Activated T-cell treated with anti-CD3 and anti-CD28 coated beads, Interleukin-2, amount 50 U/mL, for 4 hours (primary cell): ENCODE measurements at places on chromosomes 4 and X. TPM values are rescaled to one million over a fixed set of nuclear protein-coding genes. Genes with fewer than 3 reads are reported as not detected.

Gene FATE1
- not detected for total RNA-seq

Gene GPAT3
- total RNA-seq, result 4.5 TPM

Gene PORCN
- 10.0 TPM for total RNA-seq

Gene EMCN
- not detected for total RNA-seq

Gene LANCL3
- 0.08 TPM for total RNA-seq

Gene PNMA3
- total RNA-seq, result 1.2 TPM

Gene PLXNB3
- 0.40 TPM for total RNA-seq

Gene RIPPLY1
- not detected for total RNA-seq

Gene USP17L12
- not detected for total RNA-seq

Gene SMARCA1
- total RNA-seq, result 0.38 TPM

Gene ZRSR2
- total RNA-seq, result 14.8 TPM

Gene RAB28
- total RNA-seq, result 14.2 TPM

Gene SMR3A
- total RNA-seq, result not detected

Gene CFAP99
- not detected for total RNA-seq

Gene FRMD7
- total RNA-seq, result not detected

Gene ATP2B3
- not detected for total RNA-seq

Gene SLC49A3
- total RNA-seq, result 0.79 TPM

Gene PRRG1
- not detected for total RNA-seq

GRCh38 chr4:99091216-99091575 lies 2.6 kb upstream of the ADH5 start:
- no peak for DNase-seq

GRCh38 chr4:21948347-21949072 lies at the start of gene KCNIP4:
TSS of gene KCNIP4 (minus strand) at chr4:21948772.
- no peak for DNase-seq

DNA sequence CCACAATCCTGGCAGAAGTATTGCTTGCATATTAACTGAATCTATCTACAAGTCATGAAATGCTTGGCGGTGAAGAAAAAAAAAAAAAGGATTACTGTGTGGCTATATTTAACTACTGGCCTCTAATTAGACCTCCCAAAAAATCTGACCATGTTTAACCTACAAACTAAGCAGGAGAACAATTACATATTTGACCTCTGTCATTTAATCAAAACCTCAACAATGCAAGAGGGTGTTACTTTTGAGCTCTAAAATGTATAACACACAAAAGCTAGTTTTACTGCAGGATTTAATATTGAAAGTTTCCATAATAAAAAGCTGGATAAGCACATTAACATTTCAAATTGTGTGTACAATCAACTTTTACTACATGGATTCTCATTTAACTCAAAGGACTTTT lies 1.5 kb downstream of the ITM2A start:
- no peak for DNase-seq

DNA sequence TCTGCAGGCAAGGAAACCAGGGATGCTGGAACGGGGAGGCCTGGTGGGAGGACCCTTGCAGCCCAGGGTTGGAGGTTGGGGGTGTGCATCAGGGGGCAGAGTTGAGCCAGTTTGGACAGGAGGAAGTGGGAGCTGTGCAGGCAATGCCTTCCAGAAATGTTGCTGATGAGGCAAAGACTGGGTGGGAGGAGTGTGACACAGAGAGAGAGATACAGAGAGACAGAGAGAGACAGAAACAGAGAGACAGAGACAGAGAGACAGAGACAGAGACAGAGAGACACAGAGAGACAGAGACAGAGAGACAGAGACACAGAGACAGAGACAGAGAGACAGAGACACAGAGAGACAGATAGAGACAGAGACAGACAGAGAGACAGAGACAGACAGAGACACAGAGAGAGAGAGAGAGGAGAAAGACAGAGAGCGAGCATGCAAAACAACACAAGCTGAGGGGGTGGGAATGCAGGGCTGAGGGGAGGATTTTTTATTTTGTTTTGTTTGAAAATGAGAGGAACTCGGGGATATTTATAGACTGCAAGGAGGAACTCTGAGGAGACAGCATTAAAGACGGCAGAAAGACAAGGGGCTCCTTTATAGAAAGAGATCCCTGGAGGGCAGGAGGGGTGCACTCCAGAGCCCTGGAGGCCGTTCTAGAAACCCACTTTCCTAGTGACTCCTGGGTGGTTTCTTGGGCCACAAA lies 1.9 kb upstream of the HAUS3 start:
- DNase-seq, result no peak

- no peak for DNase-seq
Measured at GRCh38 chrX:49247916-49248811, 12.9 kb downstream of the CCDC22 start.

GRCh38 chr4:63563288-63564014 lies 845.8 kb downstream of the TECRL start:
- DNase-seq, result no peak

- DNase-seq, result no peak
Measured at GRCh38 chrX:136057567-136057966, 72.3 kb downstream of the SLC9A6 start.

GRCh38 chr4:31234494-31234893 lies 514.3 kb downstream of the PCDH7 start:
- DNase-seq, result no peak

- DNase-seq, result no peak
Measured at GRCh38 chrX:15938072-15938471, 83.5 kb upstream of the AP1S2 start.

GRCh38 chr4:8690216-8691150 lies 97.9 kb downstream of the CPZ start:
- no peak for DNase-seq

- DNase-seq, result no peak
Measured at GRCh38 chr4:14180983-14181601, 553.6 kb upstream of the BOD1L1 start.

DNA sequence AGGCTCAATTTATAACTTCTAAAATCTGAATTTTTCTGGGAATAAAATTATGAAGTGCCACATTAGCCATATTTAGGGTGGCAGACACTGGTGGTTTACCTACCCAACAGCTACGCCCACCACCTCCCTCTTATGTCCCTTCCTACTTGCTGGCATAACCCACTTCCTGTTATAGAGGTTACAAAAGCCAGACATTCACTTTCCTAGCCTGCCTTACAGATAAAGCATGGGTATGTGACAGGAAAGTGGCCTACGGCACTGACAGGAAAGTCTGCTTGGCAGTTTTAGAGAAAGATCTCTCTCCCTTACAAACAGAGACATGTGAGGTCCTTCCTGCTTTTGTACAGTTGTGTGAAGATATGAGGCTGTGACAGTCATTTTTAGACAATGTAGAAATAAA lies 12.4 kb downstream of the DDX53 start:
- DNase-seq, result no peak

DNA sequence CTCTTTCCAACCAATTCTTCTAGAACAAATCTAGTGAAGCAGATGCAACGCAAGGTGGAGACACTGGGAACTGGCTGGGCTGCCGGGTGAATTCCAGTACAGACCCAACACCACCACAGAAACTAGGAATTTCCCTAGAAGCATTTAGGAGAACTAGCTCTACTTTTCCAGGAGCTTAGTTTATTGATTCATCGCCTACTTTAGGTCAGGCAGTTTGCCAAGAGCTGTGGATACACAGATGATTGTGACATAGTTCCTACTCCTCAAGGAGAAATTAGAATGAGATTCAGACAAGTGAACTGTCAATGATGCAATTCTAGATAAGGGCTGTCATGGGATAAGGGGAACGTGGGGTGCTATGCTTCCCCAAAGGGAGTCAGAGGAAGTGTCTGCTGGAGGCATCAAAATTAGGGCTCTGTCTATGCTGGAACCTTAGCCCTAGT lies 350.0 kb downstream of the CAMK2D start:
- DNase-seq, result no peak

DNA sequence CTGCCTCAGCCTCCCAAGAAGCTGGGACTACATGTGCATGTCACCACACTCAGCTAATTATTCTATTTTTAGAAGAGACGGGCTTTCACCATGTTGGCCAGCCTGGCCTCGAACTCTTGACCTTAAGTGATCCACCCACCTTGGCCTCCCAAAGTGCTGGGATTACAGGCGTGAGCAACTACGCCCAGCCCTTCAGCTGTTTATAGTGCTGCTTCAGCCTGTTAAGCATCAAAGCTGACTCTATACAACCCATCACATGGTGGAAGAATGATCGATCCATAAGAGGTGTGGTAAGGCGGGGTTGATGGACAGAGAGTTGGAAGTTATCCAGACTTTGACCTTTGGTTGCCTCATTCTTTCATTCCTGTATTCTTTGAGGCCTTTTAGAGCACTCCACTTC lies 56.2 kb upstream of the RAPGEF2 start:
- DNase-seq, result no peak

DNA sequence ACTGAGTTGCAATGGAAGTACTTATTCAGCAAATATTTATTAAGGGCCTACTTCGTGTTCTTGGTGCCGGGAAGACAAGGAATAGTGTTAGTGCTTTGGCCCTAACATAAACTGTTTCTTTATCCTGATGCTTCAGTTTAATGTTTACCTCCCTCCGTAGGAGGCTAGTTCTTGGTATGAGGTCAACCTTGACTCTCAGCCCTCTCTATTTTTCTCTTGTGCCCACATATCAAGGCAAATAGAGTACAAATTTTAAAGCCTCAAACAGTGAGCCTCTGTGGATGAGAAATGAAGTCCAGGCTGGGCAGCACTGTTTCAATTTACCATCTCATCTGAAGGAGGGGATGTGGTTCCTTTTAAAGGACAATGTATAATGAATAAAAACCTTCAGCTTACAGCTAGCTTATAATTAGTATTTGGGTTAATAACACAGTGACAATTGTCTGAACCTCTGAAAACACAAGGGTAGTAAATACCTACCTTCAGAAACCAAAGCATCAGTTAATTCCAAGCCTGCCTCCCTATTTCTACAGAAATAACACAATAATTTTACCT lies 68.5 kb downstream of the SH3RF1 start:
- no peak for DNase-seq

- no peak for DNase-seq
Measured at GRCh38 chr4:169397762-169398161, 127.0 kb upstream of the SH3RF1 start.
